ENCODE measurements at places on chromosomes 3 and 15.

DNA sequence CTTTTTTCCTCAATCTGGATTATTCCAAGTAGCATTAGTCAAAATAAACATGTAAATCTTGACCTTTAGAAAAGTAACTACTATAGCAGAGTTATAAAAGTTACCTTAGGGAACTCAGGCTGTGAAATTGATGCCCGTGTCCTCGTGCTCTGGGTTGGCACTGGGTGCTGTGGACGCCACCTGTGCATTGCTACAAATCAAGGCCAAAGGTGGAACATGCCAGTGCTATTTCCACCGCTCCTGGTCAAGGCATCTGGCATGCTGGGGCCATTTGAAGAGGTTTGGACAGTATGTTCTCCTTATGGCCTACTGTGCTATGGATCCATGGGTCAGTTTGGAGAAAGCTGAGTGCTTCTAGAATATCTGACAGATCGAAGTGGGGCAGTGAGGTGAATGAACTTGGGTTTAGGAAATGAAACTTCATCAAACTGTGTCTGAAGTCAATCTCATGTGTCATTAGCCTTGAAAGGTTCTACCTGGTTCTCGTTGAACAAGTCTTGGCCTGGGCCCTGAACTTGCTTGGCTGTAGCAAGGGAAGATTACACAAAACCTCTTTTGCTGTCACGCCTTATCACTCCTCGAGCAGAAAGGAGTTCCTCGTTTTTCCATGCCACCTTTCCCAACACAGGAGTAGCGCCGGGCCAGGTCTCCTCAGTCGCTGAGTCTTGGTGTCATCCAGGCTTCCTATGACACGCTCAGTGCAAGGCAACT is 397.6 kb upstream of the RGMA start:
- ATAC-seq, result no peak

- no peak for ATAC-seq
Observed at GRCh38 chr3:8645712-8646111, 1.1 kb upstream of the SSUH2 start.

DNA sequence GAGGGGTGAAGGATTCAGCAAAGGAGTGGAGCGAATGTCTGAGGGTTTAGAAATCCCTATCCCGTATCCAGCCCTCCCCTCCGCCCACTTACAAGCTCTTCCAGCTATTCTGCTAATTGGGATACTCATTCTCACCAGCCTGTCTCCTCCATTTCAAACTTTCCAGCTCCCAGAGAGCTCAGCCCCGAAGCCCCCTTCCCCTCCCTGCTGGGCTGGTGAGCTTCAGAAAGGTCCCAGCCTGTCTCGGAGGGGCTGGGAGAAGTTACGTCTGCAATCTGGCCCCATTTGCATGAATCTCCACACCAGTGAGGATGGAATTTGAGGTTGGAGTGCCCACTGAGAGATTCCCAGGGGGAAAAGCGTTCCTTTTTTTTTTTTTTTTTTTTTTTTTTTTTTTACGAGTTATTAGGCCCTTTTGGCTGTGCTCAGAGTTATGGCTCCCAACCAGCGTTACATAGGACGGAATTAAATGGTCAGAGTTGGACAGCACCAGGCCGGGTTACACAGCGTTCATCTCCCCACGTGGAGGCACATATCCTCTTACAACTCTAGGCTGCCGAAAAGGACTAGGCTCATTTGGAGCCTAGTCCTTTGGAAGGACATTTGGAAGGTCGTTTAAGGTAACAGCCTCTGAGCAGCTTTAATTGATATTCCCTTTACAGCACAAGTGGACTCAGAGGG is 34.6 kb downstream of the FGD5 start:
- no peak for ATAC-seq

DNA sequence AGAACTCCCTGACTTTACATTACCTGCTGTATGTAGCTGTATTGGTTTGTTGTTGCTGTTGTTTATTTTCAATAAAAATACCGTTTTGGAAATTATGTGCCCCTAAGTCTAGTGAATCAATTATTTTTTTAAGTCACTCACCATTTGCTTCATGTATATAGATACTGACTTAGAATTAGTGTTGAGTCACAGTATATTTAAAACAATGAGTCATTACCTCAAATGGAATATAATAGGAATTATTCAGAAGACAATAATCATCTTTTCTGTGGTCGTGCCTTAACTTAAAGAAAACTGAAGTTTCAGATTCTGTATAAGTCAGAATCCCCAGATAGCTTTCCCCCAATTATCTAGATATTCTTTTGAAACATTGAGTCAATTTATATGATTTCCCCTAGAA is 21.0 kb upstream of the ALDH1A2 start:
- no peak for ATAC-seq

GRCh38 chr3:17013050-17013449 is 128.3 kb downstream of the PLCL2 start:
- peak; percentile 79 for ATAC-seq

DNA sequence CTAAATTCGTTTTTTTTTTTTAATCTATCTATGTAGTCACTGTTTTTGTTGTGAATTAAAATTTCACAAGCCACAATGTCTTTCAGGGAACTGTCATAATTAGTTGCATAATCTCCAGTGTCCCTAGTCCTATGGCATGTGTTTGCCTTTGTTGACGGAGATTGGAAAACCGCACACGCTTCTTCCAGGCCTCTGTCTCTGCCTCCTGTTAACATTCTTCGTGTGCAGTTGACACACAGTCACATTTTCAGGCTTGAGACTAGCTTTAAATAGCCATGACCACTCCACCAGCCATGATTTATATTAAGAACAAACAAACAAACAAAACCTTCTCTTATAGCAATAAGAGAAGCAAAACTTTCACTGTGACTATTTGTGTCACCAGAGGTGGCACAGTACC is 139.8 kb downstream of the DUT start:
- no peak for ATAC-seq

- no peak for ATAC-seq
Observed at GRCh38 chr3:140296796-140297352, 361.9 kb downstream of the CLSTN2 start.

DNA sequence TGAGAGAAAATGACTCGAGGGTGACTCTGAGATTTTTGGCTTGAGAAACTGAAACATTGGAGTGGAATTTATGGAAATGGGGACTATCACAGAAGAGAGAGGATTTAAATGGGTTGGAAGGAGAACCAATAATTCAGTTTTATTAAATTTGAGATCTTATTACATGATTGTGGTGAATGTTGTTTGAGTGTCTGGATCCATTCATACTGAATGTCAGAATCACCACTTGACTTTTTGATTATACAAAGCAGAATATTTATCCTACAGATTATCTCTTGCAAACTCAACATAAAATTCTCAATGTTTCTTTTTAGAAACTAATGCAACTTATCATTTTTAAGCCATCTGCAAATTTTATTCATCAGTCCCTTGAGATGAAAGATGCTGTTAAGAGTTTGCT is 332.8 kb downstream of the CNTN3 start:
- no peak for ATAC-seq

GRCh38 chr3:146839727-146840375 is 234.7 kb upstream of the PLSCR5 start:
- ATAC-seq, result no peak

- peak; percentile 53 for ATAC-seq
Observed at GRCh38 chr3:124845406-124845805, 41.8 kb downstream of the ITGB5 start.

DNA sequence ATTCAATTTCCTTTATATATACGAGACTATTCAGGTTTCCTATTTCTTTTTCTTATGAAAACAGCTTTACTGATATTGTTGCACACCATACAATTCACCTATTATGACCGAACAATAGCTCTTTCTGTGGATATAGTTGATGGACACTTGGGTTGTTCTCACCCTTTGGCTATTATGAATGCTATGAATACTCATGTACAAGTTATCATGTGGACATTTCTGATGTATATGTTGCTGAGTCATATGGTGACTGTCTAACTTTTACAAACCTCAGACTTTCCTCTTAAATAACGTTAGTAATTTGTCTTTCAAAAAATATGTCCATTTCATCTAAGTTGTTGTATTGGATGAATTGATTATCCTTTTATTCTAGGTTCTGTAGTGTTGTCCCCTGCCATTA is 15.7 kb upstream of the USF3 start:
- ATAC-seq, result no peak

DNA sequence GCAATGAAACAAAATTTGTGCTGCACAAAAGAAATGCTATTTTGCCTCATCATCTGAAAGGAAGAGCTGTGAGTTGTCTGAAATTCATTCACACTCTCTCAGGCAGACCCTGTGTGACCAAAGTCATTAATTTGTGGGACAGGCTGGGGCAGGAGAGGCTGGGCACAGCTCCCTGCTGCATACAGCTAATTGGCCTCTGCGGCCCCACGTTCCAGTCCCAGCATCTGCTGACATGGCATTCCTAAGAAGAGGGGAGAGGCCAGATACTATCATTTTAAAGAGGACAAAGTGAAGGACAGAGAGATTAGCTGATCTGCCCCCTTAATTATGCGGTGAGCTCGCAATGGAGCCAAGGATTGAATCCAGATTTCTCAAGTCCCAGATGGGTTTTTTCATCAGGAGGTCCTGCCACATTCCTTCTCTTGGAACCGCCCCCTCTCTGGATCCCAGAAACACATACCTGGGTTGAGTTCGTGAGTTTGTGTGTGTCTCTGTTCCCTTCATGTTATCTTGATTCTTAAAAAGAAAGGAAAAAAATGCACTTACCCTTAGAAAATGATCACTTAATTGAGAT is 25.1 kb downstream of the POLR2M start:
- ATAC-seq, result peak; percentile 49

- no peak for ATAC-seq
Observed at GRCh38 chr3:142947352-142947751, 16.1 kb downstream of the PAQR9 start.

GRCh38 chr3:110814170-110815007 is 257.2 kb upstream of the NECTIN3 start:
- ATAC-seq, result no peak

GRCh38 chr15:73923488-73924164 is 2.6 kb upstream of the LOXL1 start:
- no peak for ATAC-seq

DNA sequence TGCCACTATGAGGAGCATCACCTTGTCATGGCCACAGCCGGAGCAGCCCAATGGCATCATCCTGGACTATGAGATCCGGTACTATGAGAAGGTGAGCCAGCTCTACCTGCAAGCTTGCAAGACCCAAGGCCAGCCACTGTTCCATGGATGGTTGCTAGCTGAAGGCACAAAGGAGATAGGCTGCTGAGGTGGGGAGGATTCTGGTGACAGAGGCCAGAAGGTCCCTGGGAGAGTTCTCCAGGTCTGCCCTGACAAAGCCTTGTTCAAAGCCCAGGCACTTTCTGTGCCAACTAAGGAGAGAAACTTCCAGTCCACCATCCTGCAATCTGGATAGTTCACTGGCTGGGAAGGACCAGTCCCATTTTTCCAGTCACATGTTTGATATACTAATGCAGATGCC is 359.1 kb downstream of the EPHB1 start:
- no peak for ATAC-seq

DNA sequence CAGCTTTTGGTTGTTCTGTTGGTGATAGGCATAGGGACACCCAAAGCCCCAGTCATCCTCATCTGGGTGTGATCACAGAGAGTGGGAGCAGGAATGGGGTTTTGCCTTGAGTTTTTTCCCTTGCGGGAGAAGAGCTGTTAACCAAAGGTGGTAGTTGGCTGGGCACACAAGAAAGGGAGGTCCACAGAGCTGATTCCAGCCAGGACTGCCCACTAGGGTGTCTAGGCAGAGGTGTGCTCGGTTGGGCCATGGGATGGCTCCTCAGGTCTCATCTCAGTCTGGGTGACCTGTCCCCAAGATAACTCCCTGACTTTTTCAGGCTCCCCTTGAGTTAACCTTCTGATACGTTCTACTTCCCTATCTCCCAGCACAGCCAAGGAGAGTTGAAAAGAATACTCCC is 134.8 kb downstream of the PDE8A start:
- no peak for ATAC-seq

GRCh38 chr3:18946524-18946923 is 201.8 kb upstream of the KCNH8 start:
- ATAC-seq, result no peak

GRCh38 chr3:148833223-148833622 is 5.6 kb downstream of the CPB1 start:
- no peak for ATAC-seq

DNA sequence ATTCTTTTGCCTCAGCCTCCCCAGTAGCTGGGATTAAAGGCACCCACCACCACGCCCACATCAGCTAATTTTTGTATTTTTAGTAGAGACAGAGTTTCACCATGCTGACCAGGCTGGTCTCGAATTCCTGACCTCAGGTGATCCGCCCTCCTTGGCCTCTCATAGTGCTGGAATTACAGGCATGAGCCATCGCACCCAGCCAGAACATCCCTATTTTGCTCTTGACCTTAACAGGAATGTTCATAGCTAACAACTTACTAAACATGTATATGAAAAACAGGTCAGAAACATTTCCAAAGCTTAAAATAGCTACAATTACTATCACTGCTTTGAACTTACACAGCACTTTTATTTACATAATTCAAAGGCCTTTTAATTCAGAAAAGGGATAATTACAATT is 33.7 kb downstream of the UQCC5 start:
- no peak for ATAC-seq

DNA sequence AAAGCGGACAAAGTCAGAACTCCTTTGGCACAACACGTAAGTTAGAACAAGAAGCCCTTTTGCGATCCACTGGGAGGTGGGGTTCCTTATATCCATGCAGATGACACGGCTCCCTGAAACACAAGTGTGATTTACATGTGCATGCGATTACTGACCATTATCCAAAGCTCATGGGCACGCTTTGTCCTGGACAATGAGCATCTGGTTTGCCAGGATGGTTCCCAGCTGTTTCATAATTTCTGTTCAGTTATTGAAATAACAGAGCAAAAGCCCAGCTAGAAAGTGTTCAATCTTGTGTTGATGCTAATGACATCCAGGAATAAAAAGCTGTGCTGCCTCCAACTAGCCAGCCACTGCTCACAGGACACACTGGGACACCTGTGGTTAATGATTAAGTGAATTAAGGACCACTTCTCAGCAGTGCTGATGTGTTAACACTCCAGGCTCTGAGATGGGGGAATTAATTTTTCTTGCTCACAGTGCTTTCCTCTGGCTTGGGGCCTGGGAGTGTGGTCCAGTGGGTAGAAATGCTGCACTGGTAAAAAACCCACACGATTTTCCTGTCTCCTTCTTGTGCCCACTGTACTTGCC is 123.1 kb upstream of the SLC2A2 start:
- ATAC-seq, result no peak

DNA sequence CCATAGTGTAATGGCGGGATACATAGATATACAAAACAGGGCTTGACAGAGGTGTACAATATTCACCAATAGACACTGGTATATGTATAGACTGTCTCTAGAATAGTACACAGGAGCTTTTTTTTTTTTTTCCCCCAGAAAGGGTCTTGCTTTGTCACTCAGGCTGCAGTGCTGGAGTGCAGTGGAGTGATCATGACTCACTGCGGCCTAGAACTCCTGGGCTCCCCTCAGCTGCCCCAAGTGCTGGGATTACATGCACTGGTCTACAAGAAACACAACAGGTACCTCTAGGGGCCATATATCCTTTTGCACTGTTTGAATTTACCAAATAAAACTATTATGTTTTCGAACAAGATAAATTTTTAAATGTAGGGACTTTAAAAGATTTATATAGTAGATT is 12.3 kb downstream of the RHOA start:
- no peak for ATAC-seq

All from motor neuron (in vitro differentiated cells).